ENCODE measurements at places on chromosomes 5 and 9.

- DNase-seq: no peak
These were observed 114.0 kb downstream of the CARTPT start for GRCh38 chr5:71832812-71833715.

DNA sequence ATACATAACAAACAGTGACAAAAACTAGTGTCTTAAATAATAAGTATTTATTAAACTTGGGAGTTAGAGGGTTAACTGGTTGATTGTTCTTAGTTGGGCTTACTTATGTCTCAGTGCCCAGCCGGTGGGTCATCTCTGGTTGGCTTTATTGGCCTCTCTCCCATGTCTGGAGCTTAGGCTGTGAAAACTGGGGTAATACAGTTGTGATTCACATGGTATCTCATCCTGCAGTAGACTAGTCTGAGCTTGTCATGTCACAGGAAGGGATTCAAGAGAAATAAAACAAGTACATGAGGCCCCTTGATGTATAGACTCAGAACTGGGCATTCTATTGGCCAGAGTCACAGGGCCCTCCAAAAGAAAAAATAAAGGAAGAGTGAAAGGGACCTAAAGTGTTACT lies 466.4 kb upstream of the SMC2 start:
- no peak for DNase-seq

DNA sequence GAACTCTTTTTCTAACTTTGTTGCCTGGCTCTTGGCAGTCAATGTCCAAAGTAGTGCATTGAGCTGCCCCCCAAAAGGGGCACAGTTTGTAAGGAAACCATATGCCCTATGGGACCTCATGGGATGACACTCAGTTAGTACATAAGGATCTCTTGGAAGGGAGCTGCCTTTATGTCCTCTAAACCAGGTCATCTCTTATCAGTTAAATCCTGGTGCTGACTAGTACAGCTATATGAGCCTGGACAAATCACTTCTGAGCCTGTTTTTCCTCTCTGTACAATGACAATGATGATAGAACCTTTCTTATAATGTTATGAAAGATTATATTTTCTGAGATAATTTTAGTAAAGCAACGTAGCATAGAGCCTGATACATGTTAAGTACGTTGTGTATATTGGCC lies 44.1 kb downstream of the PIK3R1 start:
- DNase-seq: no peak

DNA sequence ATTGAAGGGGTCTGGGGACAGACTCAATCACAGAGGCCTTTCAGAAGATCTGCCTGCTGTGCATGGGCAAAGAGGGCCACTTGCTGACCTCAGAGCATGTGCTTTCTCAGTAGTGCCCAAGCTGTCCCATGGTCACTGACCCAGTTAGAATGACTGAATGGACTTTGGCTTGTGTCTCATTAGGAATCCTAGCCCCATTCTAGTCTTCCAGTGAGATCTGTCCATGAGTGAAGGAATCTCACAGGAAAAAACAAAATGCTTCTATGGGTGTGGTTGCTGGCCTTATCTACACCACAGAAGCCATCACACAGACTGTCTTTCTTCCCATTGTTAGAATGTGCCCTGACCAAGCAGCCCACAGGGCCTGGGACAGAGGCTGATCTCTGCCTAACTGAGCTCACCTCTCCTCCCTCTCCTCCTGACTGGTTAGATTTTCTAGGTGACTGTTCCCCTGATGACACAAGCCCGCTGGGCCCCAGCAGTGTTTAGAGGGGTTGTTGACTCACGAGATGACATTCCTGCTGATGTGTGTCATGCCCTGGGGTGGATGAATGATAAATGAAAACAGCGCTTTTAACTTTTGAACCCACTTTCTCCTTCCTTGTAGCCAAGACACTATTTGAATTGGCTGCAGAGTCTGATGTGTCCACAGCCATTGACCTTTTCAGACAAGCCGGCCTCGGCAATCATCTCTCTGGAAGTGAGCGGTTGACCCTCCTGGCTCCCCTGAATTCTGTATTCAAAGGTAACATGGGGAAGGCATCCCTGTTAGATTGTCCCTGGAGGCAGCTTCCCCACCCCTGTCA lies 24.8 kb downstream of the TGFBI start:
- no peak for DNase-seq

DNA sequence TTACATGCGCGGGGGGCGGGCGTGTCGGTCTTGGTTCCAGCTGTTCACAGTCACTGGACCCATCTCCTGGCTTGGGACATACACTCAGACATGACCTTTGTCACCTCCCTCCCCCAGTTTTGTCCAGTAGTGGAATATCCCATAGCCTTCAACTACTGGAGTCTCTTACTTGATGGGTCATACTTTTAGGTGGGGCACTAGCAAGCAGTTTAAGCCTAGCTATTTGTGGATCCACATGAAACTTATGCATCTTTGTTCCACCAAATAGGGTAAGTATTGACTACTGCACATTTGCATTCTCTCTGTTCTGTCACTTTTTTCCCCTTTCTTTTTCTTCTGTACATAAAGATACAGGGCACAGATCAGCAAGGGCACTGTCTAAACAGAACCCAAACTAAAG lies 15.4 kb upstream of the MAMDC2 start:
- DNase-seq: no peak

DNA sequence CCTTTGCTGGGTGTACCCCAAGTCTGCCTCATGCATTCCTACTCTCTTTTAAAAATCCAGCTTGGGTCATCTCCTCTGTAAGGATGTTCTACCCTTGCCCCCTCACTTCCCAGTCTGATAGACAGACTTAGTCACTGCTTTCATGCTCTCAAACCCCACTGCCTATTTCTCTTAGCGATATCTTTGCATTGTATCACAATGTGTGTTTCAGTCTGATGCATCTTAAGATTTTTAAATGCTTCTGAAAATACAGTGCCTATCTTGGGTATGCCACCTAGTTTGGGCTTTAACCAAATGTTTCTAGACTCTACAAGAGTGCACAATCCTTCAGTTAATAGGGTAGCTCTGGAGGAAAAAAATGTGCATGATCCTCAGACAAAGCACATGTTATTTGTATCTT lies 97.8 kb downstream of the SNX18 start:
- DNase-seq: no peak

DNA sequence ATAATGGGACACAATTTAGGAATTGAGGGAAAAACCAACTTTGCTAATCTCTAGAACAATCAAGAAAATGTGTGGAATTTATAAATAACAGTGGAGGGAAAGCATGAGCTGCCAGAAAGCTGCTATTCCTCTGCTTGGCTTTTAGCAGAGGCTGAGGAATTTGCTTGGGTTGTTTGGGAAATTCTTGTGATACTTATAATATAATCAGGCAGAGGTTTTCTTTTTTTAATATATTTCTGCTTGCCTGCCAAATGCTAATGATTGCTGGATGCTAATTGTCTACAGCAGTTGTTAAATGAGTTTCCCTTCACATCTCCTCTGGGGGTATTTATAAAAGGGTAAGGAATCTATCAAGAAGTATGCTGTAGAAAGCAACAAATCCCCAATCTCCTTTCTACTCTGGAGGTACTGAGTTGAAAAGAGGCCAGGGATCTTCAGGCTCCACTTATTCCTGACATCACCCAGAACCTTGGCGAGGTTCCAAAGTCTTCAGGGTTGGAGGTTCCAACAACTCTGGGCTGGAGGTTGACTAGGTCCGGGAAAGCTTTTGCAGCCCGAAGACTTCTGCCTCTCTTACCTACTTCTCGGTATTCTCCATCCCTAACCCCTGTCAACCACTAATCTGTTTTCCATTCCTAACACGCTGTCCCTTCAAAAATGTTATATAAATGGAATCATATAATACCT lies 60.4 kb upstream of the TMED7 start:
- DNase-seq: no peak

- DNase-seq: no peak
These were observed 58.4 kb downstream of the HMHB1 start for GRCh38 chr5:143870362-143870761.

GRCh38 chr9:8962084-8962483 lies 1162.5 kb upstream of the DMAC1 start:
- DNase-seq: no peak

GRCh38 chr9:127568971-127569885 lies 42.8 kb upstream of the STXBP1 start:
- DNase-seq: no peak

DNA sequence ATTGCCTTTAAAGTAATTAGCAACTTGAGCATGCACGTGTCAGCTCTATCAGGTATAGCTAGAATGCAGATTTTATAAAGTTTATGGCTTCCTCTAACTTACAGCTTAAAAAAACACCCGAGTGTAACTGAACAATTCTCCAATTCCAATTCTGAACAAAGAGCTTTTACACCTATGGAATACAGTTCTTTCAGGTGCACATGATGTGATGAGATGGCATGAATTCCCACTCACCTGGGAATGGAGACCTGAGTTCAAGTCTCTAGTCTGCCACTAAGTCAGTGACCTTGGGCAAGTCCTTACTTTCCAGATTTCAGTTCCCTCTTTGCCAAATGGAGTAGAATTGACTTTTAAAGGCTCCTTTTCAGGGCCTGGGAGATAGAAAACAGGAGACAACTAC lies 1.8 kb downstream of the ZFAND5 start:
- DNase-seq: no peak

DNA sequence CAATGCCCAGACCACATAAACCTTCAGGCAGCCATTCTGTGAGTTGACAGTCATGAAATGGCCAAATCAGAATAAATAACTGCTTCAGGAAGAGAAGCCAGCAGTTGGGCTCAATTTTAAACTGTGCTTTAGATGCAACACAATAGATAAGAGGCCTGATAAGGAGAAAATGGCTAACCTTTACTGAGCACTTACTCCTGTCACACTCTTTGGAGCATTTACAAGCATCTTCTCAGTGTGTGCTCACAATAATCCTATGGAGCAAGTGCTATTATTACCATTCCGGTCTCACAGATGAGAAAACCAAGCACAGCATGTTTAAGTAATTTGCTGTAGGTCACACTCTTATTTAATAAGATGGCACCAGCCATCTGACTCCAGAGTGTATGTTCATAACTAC lies 11.5 kb upstream of the SH3RF2 start:
- no peak for DNase-seq

- no peak for DNase-seq
These were observed 4.5 kb downstream of the GRK6 start for GRCh38 chr5:177430972-177431316.

GRCh38 chr5:15487228-15487627 lies 12.8 kb upstream of the FBXL7 start:
- DNase-seq: no peak

DNA sequence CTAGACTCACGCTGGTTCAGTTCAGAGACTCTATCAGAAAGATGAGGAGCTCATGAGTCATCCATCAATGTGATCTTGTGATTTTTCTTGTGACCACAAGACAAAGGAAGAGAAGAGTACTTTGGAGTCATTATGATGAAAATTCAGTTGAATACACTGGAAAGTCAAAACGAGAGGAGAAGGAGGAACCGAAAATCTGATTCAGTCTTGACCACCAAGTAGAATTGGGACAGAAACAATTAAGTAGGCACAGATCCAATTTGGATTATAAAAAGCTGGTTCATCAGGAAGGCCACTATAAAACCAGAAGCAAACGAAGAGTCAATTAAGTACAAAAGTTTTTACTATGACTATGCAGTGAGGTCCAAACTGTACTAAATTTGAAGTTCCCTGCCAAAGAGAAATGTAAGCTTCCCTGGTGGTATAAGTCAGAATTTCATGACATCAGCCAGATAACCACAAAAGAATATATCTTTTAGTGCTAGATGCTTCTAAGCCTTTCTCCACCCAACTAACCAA lies 90.9 kb downstream of the THBS4 start:
- no peak for DNase-seq

DNA sequence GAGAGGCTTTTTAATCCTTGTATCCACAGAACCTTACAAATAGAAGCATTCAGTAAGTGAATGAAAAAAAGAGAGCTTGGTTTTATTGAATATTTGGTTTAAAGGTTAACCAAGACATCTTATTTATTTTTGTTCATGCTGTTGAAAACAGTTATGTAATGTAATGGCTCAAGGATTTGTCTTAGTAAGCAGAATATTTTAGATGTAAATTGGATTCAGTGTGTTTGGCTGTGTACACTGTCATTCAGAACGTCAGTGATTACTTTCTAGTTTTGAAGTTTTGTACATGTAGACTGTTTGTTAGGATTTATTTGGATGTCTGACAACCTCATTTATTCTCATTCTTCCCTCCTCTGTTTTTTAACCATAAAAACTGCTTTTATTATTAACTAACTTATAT lies 31.3 kb downstream of the KCNN2 start:
- no peak for DNase-seq

DNA sequence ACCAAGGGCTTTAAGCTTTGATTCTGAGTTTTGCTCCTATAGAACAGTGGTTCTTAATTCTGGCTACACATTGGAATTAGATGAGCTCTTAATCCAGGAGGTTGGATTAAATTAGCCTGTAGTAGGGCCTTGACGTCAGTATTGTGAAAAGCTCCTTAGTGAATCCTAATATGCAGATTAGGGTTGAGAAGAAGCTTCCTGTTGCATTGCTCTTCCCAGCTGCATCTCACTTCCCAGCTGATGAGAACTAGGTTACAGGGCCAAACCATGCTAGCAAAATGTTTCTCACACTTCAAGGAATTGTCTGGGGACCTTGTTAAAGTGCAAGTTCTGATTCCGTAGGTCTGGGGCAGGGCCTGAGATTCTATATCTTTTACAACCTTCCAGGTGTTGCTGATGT lies 300.0 kb downstream of the ZSWIM6 start:
- no peak for DNase-seq

GRCh38 chr5:153952893-153953292 lies 85.8 kb downstream of the FAM114A2 start:
- DNase-seq: no peak

- DNase-seq: no peak
These were observed 8.6 kb downstream of the SLC45A2 start for GRCh38 chr5:33975852-33976251.

DNA sequence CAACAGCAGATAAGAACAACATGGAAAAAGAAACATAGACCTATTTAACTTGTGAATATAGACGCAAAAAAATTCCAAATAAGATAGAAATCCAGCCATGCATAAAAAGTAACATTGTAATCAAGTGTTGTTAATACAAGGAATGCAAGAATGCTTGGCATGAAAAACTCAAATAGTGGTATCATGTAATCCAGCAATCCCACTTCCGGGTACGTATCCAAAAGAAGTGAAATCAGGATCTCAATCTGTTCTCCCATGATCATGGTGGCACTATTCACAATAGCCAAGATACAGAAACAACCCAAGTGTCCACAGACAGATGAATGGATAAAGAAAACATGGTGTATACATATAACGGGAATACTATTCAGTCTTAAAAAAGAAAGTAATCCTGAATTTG lies 437.4 kb downstream of the ARHGEF28 start:
- no peak for DNase-seq

GRCh38 chr5:180803181-180804128 lies 849 bp upstream of the MGAT1 start:
- no peak for DNase-seq

- no peak for DNase-seq
These were observed 54.6 kb upstream of the ECM2 start for GRCh38 chr9:92590377-92590776.

DNA sequence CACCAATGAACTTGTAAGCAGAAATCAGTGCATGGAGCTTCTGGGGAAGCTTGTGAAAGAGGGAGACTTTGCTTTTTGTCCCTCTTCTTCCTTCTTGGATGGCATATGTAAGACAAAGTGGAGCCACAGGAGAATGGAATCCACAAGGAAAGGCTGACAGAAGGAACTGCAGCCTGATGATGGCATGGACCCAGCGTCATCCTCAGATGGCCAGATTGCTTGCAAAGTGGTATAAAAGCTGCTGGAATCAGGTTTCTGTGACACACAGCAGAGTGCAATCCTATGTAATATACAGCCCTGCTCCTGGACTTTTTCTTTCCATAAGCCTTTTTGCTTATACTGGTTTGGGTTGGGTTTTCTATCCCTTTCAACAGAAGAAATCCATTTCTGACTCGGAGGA lies 31.4 kb upstream of the SPARC start:
- no peak for DNase-seq

Data from left renal cortex interstitium (tissue), 4 donors.